Type B pancreatic cell (in vitro differentiated cells): ENCODE measurements at places on chromosomes 6 and 20. TPM values are rescaled to one million over a fixed set of nuclear protein-coding genes. Genes with fewer than 3 reads are reported as not detected.

HLA-DQB1 gene
- total RNA-seq = 5.1 and 12.8 TPM in 2 replicates

ULBP3 gene
- 4.4 and 12.4 TPM in 2 replicates for total RNA-seq

MYLIP gene
- total RNA-seq = 44.4 and 54.9 TPM in 2 replicates

FUCA2 gene
- 48.0 and 71.9 TPM in 2 replicates for total RNA-seq

PNPLA1 gene
- total RNA-seq = 0.12 TPM in 1 of 2 replicates, not detected in the other

FAM83C gene
- not detected in 2 replicates for total RNA-seq

NCOA7 gene
- total RNA-seq = 29.9 and 54.0 TPM in 2 replicates

ACSS1 gene
- total RNA-seq = 22.2 and 27.5 TPM in 2 replicates
